ENCODE measurements at places on chromosomes 16 and 17.

DNA sequence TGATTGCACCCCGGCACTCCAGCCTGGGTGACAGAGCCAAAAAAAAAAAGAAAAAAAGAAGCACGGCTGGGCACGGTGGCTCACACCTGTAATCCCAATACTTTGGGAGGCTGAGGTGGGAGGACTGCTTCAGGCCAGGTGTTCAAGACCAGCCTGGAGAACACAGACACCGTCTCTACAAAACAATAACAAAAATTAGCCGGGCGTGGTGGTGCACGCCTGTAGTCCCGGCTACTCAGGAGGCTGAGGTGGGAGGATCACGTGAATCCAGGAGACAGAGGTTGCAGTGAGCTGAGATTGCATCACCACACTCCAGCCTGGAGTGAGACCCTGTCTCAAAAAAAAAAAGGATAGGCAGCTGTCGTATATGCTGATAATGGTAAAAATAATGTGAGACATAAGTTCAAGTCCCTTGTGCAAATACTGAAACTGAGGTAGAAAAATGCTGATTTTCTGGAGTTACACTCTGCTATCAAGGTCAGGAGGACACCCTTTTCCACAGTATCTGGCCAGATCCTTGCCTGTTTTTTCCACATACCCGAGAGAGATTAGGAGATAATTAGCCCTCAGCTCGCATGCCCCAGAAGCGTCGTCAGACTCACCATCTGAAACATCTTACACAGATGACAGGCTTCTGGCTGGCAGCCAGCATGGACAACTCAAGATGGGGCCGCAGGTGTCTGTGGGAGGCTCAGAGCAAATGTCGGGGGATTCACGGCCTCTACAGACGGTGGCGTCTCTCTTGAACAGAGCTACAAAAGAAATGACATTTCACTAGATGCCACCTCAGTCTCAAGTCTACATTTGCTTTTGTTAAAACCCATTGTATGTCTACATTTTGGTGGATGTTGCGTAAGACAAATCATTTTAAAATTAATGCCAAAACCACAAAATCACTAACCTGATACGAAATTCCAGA is 36.8 kb downstream of the WDR45B start:
- no peak for DNase-seq

DNA sequence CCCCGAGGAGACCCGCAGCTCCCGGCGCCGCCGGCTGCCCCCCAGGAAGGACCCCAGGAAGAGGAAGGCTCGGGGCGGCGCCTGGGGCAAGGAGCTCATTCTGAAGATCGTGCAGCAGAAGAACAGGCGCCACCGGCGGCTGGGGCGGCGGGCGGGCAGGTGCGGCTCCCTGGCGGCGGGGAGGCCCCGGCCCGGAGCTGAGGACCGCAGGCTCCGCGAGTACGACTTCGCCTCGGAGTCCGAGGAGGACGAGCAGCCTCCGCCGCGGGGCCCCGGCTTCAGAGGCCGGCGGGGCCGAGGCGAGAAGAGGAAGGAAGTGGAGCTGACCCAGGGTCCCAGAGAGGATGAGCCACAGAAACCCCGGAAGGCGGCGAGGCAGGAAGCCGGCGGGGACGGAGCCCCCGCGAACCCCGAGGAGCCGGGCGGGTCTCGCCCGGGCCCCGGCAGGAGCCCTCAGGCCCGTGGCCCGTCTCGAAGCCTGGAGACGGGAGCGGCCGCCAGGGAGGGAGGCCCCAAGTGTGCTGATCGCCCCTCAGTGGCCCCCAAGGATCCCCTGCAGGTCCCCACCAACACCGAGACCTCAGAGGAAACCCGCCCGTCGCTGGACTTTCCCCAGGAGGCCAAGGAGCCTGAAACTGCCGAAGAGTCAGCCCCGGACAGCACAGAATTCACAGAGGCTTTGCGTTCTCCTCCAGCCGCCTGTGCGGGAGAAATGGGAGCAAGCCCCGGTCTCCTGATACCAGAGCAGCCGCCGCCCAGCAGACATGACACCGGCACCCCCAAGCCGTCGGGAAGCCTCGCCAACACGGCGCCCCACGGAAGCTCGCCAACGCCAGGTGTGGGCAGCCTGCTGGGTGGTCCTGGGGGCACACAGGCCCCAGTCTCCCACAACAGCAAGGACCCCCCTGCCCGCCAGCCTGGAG is 22.3 kb upstream of the ZFPM1 start:
- no peak for DNase-seq

GRCh38 chr16:78668393-78668792 is 568.9 kb downstream of the WWOX start:
- no peak for DNase-seq

GRCh38 chr17:76570877-76571471 is 14.7 kb downstream of the ST6GALNAC2 start:
- no peak for DNase-seq

- no peak for DNase-seq
Observed at GRCh38 chr17:332023-332422, 20.6 kb downstream of the RPH3AL start.

DNA sequence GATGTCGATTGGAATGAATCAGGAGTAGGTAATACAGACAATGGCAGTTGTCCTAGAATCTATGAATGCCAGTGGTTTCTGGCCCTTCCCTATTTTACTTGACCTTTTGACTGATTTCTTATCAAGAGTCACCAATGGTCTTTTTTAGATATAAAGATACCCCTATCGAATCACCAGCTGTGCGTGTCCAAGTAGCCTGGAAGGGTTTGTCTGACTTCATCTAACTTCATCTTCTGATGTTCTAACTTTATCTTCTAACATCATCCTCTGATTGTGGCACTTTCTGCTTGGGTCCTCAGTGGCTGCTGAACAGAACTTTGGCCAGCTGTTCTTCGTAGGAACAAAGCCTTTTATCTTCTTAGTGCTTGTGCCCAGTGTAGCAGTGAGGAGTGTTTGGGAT is 129.7 kb downstream of the MSI2 start:
- no peak for DNase-seq

DNA sequence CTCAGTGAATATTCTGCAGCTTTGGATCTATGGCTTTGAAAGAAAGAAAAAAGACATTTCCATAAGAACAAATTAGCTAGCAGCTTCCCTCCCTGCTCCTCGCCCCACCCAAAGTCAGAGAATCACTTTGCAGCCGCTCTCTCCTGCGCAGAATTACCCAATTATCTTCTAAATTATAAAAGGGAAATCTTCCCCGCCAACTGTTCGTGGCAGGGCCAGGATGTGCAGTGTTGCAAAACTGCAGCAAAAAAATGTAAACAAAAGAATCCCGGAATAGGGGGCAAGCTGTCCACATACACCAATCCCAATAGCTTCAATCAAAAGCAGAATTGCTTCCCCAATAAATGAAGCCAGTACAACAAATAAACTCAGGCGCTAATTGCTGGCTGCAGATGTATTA is 510.6 kb downstream of the RBFOX1 start:
- DNase-seq: no peak

- peak; percentile 78 for DNase-seq
Observed at GRCh38 chr17:8288336-8289102, at the start of gene RANGRF. Gene RANGRF, plus strand, starts transcription at chr17:8288670. Its CDS starts 119 bp downstream, at chr17:8288789.

DNA sequence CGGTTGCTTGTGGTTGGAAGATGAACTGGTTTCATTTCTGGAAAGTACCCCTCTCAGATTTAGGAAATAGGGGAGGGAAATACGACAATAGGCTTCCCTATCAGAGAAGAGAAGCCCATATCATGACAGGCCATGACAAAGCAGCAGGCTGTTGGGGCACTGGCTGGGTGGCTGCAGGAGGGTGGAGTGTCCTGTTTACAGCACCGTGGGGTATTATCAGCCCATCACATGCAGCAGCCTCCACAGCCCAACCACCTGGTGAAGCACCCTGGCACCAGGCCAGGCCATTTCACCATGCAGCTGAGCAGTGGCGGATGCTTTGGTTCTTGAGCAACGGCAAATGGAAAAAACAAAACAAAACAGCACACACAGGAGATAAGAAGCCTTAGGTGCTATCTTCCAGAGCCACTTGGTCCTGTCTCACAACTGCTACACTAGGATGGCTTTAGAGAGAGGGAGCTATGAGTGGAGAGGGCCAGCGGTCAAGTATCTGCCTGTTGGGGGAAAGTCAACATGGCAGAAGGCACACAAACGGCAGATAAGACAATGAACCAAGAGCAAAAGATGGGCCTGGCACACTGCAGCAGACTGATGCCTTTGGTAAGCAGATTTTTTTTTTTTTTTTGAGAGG is 24.2 kb downstream of the FAM117A start:
- no peak for DNase-seq

- DNase-seq: no peak
Observed at GRCh38 chr17:73634629-73635028, 9.6 kb downstream of the SDK2 start.

DNA sequence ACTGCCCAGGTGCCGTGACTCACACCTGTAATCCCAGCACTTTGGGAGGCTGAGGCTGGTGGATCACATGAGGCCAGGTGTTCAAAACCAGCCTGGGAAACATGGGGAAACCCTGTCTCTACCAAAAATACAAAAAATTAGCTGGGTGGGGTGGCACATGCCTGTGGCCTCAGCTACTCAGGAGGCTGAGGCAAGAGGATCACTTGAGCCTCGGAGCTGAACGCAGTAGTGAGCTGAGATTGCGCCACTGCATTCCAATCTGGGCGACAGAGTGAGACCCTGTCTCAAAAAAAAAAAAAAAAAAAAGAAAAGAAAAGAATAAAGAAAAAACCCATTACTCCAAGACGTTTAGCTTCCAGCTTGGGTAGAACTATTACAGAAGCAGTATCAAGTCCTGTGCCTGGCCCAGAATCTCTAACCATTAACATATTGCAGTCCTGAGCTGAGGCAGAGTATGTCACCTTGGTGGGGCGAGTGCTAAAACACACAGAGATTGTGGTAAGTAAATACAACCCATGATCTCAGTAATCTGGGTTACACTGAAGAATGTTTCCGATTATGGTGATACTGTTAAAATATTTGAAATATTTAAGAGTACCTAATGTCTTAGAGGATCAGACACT is 23.2 kb upstream of the CFAP20 start:
- DNase-seq: no peak

Data from mesothelial cell of epicardium (in vitro differentiated cells).